ENCODE measurements at places on chromosomes 13 and 19.

DNA sequence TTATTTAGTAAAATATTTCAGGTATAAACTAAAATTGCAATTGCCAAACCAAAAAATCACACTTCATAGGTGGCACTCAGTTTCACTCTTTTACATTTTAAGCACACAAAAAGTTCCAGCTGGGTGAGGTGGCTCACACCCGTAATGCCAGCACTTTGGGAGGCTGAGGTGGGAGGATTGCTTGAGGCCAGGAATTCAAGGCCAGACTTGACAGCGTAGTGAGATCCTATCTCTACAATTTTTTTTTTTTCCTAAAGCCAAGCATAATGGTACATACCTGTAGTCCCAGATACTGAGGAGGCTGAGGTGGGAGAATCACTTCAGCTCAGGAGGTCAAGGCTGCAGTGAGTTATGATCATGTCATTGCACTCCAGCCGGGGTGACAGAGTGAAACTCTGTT is 20.6 kb upstream of the SLC46A3 start:
- no peak for DNase-seq

GRCh38 chr13:113952983-113953520 is 20.8 kb downstream of the C13orf46 start:
- no peak for DNase-seq

DNA sequence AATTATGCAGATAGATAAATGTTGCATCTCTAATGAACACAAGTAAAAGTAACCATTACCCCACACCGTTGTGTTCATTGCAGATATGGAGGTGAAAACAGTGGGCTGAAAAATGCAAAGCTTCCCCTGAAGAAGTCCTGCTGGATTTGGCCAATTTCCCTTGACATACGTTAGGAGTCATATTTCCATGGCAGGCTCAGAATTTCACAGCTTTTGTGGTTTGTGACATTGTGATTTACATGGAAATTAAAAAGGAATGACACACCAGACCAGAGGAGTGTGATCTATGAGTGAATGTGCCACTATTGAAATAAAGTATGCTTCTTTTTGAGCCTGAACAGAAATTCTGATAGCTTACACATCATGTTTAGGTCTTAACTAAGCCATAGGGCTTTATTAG is 221.1 kb upstream of the TMTC4 start:
- no peak for DNase-seq

GRCh38 chr13:39037410-39037879 is 444 bp downstream of the PROSER1 start:
- no peak for DNase-seq

DNA sequence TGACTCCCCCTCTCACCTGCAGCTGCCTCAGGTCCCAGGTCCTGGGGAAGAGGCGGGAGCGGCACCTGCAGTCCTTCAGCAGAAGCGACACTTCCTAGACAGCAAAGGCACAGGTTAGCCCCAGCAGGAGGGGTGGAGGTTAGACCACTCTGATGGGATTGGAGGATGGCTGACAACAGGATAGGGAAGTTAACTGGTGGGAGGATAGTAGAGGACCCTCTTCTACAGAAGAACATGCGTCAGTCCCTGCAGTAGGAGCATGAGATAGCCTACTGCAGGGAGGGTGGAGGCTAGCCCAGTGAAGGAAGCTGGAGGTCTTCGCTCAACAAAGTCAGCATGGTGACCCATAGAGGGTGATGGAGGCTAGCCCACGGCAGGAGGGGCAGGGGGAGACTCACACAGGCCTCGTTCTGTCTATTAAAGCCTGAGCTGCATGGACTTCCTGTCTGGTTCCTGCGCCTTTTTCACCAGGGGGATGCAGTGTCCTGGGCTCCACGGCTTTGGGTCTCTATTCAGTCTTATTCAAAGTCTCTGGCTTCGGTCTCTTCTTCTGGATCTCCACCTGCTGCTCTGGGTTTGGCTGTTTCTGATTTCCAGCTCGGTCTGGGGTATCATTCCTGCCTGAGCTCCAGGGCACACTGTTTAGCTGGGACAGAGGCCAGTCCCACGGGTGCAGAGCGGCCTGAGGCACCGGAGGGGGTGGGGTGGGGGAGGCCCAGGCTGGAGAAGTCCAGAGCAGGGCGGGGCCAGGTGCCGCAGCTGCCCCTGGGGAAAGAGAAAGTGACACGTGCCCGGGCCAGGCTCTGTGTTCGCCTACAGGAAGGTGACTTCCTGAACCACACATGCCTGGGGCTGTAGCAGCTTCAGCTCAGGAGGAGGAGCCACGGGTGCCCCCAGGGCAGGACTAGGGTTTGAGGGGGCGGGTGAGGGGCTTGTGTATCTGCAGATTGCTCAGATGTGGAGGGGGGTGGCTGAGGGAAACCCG is 7.3 kb downstream of the IFNL3 start:
- no peak for DNase-seq

GRCh38 chr13:50419896-50420295 is 404.7 kb downstream of the KCNRG start:
- DNase-seq: no peak

DNA sequence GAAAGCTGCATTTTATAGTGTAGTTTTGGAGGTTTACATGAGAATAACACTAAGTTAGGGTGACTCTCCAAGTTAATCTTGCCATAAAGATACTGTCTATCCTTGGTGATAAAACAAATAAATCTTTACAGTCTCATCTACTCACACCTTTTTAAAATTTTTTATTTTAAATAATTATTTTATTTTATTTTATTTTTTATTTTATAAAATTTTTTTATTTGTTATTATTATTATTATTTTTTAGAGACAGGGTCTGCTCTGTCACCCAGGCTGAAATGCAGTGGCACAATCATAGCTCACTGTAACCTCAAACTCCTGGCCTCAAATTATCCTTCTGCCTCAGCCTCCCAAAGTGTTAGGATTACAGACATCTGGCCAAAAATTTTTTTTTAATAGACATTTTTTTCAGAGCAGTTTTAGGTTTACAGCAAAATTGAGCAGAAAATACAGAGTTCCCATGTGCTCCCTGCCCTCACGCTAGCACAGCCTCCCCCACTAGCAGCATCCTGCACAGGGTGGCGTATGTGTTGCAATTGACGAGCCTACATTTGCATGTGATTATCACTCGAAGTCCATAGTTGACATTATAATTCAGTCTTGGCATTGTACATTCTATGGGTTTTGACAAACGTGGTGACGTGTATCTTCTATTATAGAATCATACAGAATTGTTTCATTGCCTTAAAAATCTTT is 41.0 kb downstream of the RASL11A start:
- DNase-seq: no peak

- DNase-seq: no peak
These were observed 589 bp downstream of the RBM26 start for GRCh38 chr13:79405501-79405830.

DNA sequence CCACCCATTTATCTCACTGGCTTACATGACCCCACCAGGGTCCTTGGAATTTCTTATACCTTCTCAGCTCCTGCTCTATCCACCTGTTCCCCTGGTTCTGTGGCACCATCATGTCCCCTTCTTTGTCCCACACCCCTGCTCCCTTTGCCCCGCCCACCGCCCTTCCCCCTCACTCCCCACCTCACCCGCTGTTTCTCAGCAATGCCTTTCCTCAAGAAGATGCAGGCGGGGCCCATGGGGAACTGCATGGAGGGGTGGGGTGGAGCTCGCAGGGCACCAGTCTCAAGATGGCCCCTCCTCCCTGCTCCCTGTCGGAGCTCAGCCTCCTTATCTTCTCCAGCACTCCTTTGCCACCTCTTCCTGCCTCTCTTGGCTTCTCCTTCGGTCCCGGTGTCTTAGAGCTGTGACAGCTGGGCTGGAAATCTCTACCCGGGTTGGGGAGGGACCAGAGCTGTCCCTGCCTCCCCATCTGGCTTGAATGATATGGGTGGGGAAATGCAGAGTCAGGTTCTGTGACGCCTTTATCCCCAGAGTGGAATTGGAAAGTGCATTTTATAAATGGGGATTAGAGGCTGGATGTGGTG is at the start of gene CABP5:
CABP5 (minus strand) TSS at position 405 of the 584 bp plus-strand sequence; CDS start at position 248, 157 bp downstream.
- no peak for DNase-seq

DNA sequence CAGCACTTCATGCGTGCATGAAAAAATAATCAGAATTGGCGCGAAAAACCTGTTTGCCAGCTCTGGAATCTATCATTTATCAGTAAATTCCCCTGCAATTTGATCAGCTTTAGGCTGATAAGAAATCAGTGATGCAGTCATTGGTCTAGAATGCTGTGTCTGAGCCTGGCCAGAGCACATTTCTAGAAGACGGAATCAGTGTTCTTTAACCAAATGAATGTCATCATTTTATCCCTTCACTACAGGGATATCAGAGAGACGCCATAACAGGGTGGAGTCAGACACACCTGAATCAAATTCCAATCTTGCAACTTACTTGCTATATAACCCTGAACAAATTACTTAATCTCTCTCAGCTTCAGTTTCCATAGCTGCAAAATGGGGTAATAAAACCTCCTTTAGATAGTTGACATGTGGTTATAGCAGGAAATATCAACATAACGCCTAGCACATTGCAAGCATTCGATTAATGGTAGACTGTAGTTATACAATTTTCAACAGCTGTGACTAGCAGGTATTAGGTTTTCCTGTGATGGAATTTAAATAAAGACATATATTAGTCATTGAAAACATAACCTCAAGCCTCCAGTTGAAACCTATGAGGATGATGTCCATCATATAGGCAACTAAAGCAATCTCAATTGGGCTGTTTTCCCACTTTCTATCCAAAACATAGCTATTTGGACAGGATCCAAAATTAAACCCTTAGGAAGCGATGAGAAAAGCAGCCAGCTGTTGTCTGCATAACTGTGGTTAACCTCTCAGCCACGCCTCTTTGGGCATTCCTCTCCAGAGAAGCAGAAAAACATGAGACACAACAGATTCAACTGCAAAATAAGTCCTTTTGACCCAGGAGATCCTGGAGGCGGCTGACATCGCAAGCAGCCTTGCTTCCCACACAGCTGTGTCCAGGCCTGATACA is 51.6 kb upstream of the UBL3 start:
- DNase-seq: no peak

- DNase-seq: no peak
These were observed 878.6 kb upstream of the PCDH20 start for GRCh38 chr13:62294244-62294643.

- no peak for DNase-seq
These were observed 2.5 kb downstream of the AKT1S1 start for GRCh38 chr19:49874503-49875157.

DNA sequence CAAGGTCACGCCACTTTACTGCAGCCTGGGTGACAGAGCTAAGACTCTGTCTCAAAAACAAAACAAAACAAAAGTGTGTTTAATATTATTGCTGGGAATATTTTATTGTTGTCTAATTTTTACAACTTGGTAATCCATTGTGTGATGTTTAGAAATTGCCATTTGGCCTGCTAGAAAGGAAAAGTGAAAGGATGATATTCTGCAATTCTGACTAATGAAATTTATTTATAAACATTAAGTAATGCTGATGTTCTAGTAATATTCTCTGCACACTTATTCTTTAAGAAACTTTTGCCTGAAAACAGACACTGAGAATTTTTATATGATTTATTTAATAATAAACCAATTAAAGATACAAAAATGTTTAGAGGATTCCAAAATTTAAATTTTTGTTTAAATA is 87.4 kb downstream of the ELF1 start:
- DNase-seq: no peak

GRCh38 chr19:12112701-12113100 is 27.4 kb downstream of the ZNF20 start:
- DNase-seq: no peak

- DNase-seq: no peak
These were observed 265.4 kb downstream of the LMO7 start for GRCh38 chr13:75901501-75901900.

DNA sequence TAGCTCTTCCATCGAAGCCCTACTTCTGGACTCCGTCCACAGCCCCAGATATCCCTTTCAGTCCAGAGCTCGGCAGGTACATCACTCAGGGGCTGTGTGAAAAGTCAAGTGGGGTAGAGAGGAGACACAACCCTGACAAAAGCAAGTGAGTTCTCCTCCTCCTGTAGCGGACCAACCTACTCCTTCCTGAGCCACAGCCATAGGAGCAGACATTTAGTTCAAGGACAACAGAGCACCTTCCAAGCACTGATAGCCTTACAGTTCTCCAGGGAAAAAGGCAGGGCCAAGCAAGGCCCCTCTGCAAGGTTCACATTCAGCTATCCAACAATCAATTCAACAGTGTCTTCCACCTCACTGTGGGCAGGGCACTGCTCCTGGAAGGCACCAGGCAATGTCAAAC is 89.0 kb downstream of the FGF14 start:
- DNase-seq: no peak

GRCh38 chr13:98214008-98214643 is 37.1 kb upstream of the RNF113B start:
- DNase-seq: no peak

DNA sequence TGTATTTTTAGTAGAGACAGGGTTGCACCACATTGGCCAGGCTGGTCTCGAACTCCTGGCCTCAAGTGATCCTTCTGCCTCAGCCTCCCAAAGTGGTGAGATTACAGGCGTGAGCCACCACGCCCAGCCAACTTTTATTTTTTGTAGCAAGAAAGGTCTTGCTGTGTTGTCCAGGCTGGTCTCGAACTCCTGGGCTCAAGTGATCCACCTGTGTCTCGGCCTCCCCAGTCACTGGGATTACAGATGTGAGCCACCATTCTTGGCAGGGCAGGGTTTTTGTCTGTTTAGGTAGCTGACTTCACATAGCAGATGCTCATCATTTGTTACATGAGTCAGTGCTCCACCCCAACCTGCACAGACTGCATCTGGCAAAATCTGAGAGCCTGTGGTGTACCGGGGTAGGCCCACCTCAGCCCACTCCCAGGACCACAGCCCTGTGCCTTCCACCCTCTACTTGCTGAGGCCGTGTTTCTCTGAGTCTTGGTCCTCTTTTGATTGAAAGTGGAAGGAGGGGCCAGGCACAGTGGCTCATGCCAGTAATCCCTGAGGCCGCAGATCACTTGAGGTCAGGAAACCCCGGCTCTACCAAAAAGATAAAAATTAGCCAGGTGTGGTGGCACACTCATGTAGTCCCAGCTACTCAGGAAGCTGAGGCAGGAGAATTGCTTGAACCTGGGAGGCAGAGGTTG is 4.2 kb upstream of the TNPO2 start:
- no peak for DNase-seq

- no peak for DNase-seq
These were observed 70.2 kb downstream of the SOX1 start for GRCh38 chr13:112137144-112137543.

- no peak for DNase-seq
These were observed 141.4 kb downstream of the KCNRG start for GRCh38 chr13:50156561-50157127.

- no peak for DNase-seq
These were observed 180.5 kb upstream of the PCDH9 start for GRCh38 chr13:67410645-67411044.

DNA sequence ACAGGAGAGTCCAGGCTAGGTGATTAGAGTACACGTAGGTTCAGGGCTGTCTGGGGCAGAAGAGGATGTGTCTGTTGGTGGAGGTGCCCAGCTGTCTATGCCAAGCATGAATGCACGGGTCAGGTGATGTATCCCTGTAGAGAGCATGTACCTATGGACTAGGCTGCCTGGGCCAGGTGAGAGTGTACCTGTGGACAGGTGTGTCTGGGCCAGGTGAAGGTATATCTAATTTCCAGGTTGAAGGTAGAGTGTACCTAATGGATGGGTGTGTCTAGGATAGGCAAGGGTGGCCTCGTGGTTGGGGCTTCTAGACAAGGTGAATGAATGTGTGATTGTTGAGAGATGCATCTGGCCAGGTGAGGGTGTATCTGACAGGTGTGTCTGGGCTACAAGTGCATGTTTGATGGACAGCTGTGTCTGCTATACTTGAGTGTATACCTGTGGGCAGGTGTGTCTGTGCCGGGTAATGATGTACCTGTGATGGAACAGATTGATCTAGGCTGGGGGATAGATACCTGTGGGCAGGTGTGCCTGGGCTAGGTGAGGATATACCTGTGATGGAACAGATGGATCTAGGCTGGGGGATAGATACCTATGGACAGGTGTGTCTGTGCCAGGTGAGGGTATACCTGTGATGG is 15.5 kb upstream of the ZNF414 start:
- DNase-seq: no peak
